Activated naive CD8-positive, alpha-beta T cell treated with anti-CD3 and anti-CD28 coated beads, Interleukin-2, amount 10 ng/mL, durations not matched to agents 7 days and 5 days (primary cell): ENCODE measurements at places on chromosomes 2 and 18. TPM values are rescaled to one million over a fixed set of nuclear protein-coding genes. Genes with fewer than 3 reads are reported as not detected.

DNA sequence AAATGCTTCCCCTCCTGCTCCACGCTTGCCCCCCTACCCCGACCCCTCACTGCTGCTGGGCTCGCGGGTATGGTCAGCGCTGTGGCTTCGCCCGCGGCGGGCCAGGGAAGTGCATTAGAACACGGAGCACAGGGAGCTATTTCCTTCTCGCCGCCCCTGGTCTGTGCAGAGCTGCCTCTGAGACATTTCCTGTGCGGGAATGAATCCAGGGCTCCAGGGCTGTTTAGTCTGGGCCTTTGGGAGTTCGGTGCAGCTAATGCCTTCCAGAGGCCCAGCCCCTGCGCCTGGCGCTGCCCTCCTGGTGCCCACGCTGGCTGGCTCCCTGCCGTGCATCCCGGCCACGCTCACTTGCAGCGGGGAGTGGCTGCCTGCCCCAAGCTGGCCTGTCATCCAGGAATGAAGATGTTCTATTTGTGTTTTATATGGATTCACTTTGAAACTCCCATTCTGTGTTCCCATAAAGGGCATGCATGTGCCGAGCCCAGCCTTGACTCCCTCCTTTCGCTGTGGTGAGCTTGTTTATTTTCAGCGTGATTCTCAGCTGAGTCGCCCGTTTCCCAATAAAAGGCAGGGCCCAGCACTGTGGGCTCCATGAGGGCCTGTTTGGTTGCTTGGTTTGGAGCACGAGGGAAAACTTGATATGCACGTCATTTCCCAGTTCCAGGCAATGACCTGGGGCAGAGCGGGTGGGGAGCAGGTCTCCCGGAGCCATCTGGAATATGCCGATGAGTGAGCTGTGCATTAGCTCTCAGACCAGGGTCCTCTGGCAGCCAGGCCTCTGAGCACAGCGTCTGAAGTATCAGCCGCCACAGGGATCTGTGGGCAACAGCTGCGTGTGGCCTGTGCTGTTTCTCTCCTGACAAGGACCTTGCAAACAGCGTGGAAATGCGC lies 42.7 kb downstream of the SH3RF3 start:
- no peak for DNase-seq

DNA sequence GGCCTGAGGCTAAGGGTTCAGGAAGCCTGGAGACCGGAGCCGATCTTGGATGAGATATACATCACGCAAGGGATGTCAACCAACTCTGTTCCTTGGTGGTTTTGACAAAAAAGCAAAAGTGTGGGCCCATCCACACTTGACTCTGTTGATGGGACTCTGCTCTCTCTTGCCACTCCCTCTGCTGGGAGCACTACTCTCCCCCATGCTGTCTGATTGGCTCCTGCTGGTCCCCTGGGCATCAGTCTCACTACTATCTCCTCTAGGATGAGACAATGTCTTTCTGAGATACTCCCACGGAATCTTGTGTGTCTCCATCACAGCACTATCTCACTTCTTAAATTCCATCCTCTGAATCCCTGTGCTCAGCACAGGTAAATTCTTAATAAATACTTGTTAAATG lies 56.8 kb upstream of the DNMT3A start:
- DNase-seq = no peak

TET3 gene
- total RNA-seq = 19.9 TPM

SLC30A3 gene
- 0.64 TPM for total RNA-seq

CHRNG gene
- not detected for total RNA-seq
